ENCODE measurements at places on chromosomes 4 and X.

DNA sequence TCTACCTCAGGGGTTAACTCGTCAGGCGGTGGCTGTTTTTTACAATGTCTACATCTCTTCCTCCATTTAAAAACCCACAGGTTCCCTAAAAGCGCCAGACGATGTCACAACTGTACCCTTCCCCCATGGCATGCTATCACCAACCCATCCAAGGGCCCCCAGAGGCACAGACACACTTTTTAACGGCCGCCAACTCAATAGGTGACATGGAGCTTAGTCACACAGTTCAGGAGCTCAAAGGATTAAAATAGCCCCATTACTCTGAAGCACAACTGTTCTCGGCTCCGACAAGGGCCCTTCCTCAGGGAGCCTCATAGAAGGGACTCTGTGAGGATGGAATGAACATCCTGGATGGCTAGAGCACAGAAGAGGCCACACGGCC is 12.4 kb downstream of the SH3KBP1 start:
- DNase-seq, result no peak

DNA sequence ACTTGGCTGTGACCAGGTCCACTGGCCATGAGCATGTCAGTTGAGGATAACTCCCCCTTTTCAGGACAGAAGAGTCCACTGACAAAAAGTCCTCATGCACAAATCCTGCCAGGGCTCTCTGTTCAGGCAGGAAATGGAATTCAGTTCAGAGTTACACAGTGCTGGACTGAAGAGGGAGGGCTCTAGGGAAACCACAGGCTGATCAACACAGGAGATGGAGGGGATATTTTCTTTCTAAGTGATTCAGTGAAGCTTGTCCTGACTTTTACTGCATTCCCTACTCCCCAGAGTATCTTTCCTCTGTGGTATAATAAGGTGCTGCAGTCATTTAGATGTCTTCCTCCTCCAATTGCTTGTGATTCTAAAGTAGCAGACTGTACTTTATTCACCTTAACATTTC is 335.5 kb upstream of the IGFBP7 start:
- DNase-seq, result no peak

DNA sequence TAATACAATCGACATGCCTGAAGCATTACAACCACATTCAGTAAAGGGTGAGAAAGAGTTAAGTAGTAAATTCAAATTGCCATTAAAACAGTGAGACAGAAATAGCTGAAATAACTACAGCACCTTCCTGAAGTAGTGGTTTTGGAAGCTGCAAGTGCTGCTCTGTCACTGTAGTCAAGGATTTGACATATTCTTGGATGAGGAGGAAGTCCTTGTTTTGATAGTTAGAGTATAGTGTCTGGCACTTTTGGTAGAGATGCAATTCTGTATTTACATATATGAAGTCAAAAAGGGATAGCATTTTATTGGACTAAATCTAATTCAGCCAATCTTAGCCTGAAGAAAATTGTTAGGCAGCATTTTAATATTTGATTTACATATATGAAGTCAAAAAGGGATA is 1559.6 kb downstream of the TECRL start:
- no peak for DNase-seq

- DNase-seq, result no peak
Observed at GRCh38 chr4:26388671-26389070, 67.9 kb downstream of the RBPJ start.

- no peak for DNase-seq
Observed at GRCh38 chr4:183909801-183910200, 4.7 kb downstream of the STOX2 start.

GRCh38 chr4:22356987-22357596 is 158.8 kb downstream of the ADGRA3 start:
- peak; percentile 0 for DNase-seq

GRCh38 chr4:44760142-44760898 is 34.0 kb upstream of the GNPDA2 start:
- DNase-seq, result peak; percentile 39

GRCh38 chr4:71231129-71232055 is 107.4 kb upstream of the SLC4A4 start:
- no peak for DNase-seq

- no peak for DNase-seq
Observed at GRCh38 chrX:155968791-155969190, 28.7 kb upstream of the IL9R start.

GRCh38 chr4:42078184-42078801 is 74.2 kb downstream of the BEND4 start:
- DNase-seq, result no peak

- no peak for DNase-seq
Observed at GRCh38 chr4:88743696-88744095, 46.1 kb upstream of the NAP1L5 start.

DNA sequence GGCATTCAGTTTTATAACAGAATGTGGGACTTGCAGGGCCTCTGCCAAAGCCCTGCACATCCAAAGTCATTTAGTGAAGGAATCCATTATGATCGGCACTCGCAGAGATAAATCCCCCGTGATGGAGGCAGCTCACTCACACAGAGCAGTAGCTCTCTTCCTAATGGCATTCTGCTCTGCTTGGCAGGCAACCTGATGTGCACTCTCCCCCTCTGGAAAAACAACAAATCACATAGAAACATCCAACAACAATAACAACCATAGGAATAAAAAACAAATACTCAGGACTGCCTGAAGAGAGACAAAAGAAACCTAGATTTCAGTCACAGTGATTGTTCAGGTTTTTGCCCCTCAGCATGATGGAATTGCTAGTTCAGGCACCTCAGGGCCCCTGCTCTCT is 59.7 kb downstream of the NAA11 start:
- DNase-seq, result no peak

GRCh38 chr4:8052160-8052691 is 106.4 kb downstream of the ABLIM2 start:
- no peak for DNase-seq

- peak; percentile 74 for DNase-seq
Observed at GRCh38 chrX:42946544-42947194, 168.7 kb upstream of the PPP1R2C start.

- no peak for DNase-seq
Observed at GRCh38 chrX:54979432-54979831, 14.6 kb downstream of the PFKFB1 start.

- DNase-seq, result no peak
Observed at GRCh38 chr4:53021754-53022512, 159.8 kb downstream of the RASL11B start.

GRCh38 chr4:43339435-43339834 is 446.9 kb downstream of the GRXCR1 start:
- DNase-seq, result no peak

GRCh38 chrX:47644557-47645091 is 5.7 kb downstream of the ELK1 start:
- DNase-seq, result no peak

DNA sequence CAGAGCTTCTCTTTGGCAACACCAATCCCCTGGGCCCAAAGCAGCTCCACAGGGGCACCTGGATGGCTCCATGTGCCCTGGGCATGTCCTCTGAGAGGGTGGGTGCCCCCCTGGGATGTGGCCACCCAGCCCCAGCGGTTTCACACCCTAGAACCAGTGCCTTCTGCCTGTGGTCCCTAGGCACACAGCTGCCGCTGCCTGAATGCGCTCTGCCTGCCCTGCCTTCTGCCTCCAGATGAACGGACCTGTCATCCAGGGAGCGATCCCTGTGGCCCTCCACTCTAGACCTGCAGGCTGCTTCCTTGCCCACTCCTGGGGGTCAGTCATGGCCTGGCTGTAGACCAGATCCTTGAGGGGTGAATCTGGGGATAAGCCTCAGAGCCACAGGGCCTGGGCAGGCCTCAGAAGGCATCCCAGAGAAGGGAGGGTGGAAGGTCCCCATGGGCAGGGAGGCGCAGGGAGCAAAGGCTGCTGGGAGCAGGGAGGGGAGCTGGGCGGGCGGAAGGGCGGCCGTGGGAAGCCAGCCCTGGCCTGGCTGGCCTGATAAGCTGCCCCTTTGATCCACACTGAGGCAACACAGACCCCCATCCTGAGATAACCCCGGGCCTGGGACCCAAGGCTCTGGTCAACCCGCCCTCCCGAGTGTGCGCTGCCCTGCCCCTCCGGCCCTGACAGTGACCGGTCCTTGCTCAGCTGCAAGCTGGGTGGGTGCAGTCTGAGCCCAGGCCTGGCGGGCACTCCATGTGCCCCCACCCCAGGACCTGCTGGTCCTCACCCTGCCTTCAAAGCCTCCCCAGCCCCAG is 8.1 kb upstream of the FGFR3 start:
- no peak for DNase-seq

GRCh38 chr4:138305050-138305449 is 62.9 kb upstream of the SLC7A11 start:
- no peak for DNase-seq

DNA sequence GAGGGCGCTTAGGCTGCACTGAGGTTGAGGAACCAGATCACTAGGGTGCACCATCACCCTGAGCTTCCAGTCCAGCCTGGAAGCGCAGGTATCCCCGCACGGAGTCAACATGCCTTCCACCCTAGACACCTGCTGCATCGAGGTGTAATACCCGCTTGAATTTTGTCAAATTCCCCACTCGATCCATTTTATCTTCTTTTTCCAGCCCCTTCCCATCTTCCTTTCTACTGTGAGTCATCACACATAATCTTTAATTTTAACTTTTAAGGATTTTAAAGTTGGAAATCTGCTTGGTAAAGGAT is 821 bp downstream of the PLK4 start:
- no peak for DNase-seq

- no peak for DNase-seq
Observed at GRCh38 chrX:148426467-148426866, 74.0 kb upstream of the AFF2 start.

DNA sequence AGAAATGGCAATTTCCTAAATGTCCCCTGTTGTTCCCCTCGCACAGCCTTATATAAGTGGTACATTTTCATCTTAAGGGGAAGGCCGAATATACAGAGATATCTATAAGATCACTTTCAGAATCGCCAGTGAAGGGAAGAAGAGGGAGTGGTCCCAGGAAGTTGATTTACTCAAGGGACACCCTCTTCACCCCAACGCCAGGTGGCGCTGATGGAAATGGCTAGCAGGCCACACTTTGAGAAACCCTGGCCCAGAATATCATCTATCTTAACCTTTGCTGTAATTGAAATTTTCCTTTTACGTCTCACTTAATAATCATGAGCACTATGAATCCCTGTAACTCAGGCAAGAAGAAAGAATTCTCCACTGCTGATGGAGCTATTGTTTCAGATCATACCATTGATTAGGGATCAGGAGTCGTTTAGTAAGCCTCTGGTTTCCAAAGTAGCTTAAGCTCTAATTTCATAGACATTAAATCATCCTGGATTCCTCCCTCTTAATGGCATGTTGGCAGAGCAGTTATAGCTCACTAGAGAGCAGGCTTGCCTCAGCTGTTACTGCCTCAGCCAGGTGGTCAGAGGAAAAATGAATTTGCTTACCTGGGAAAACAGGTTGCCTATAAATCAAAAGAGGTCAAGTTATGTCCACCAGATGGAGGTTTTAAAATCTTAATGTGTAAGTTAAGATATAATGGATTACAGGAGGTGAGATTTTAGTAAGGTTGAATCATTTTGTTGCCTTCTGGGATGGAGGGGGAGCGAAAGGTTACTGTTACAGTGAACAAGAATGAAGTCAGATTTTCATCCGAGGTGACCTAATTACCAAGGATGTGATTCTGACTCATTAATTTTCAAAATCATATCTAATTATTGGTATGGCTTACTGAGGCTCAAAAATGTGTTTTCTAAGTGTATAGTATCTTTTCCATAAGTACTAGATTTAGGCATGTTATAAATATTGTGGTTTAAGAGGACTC is 941.2 kb upstream of the TENM3 start:
- DNase-seq, result no peak

DNA sequence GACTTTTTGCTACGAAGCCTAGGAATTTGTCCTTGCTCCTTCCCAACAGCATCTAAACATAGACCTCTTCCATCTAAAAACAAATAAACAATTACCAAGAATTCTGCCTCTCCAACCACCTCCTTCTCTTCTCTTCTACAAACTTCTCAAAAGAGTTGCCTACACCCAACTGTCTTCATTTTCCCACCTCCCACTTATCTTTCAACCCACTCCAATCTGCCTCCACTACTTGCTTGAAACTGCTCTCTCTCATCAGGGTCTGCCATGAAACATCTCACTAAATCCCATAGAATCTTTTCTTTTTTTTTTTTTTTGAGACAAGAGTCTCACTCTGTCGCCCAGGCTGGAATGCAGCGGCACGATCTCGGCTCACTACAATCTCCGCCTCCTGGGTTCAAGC is 902 bp upstream of the FGD1 start:
- DNase-seq, result no peak

- DNase-seq, result no peak
Observed at GRCh38 chrX:56308726-56309125, 76.6 kb downstream of the KLF8 start.

GRCh38 chr4:151407466-151408379 is 1.3 kb upstream of the FHIP1A start:
- peak; percentile 11 for DNase-seq

- no peak for DNase-seq
Observed at GRCh38 chr4:129371065-129371464, 275.1 kb downstream of the C4orf33 start.

All from CD4-positive, alpha-beta T cell treated with Interleukin-15 for 4 hours (primary cell).